Left lung (tissue), 14 donors: ENCODE measurements at places on chromosomes 7 and 10.

- DNase-seq: peak; percentile 34
- H3K4me1 ChIP-seq: peaks cover 18% of the 10 kb centered on the region
- H3K27ac ChIP-seq: no peak overlapping the region
- no peak overlapping the region for H3K4me3 ChIP-seq
- H3K27me3 ChIP-seq: no peaks in the 10 kb centered on the region
Observed at GRCh38 chr10:49167425-49168170, 20.6 kb downstream of the TMEM273 start.

GRCh38 chr7:19390795-19391194 is 245.6 kb upstream of the FERD3L start:
- H3K4me1 ChIP-seq: no peaks in the 10 kb centered on the region
- DNase-seq: no peak
- no peaks in the 10 kb centered on the region for H3K36me3 ChIP-seq
- H3K27ac ChIP-seq: no peak overlapping the region

DNA sequence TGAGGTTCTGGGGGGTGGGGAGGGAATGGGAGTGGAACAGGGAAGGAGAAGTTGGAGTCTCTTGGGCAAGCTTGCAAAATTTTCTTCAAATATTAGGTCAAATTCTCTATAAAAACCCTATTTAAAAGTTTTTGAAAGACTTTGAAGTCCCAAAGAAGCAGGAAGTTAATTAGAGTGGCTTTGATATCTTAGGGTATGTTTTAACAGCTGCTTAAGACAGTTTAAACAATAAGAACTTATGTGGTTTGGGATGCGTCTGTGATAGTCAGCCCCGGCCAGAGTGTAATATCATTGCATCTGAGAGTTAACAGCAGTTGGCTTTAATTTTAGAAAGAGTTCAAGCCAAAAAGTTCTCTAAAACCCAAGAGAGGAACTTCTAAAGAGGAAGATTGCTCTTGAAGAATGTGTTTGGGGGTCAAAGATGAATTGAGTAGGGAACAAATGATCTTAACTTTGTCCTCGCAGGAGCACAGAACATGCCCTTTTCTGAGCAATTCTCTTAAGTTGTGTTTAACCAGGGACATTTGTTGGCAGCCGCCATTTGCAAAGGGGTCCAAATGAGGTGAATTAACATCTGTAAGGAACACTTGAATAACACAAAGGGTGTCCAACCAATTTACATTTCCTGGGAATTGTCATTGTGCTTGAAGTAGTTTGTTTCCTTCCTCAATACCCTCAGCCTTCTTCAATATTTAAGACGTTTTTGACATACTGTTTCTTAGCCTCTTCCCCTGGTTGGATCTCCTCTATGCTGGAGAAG is 182.4 kb downstream of the PTEN start:
- DNase-seq: no peak
- H3K4me3 ChIP-seq: no peak overlapping the region
- peaks cover 46% of the 10 kb centered on the region for H3K4me1 ChIP-seq
- peak overlapping the region; percentile 62 for H3K27ac ChIP-seq

DNA sequence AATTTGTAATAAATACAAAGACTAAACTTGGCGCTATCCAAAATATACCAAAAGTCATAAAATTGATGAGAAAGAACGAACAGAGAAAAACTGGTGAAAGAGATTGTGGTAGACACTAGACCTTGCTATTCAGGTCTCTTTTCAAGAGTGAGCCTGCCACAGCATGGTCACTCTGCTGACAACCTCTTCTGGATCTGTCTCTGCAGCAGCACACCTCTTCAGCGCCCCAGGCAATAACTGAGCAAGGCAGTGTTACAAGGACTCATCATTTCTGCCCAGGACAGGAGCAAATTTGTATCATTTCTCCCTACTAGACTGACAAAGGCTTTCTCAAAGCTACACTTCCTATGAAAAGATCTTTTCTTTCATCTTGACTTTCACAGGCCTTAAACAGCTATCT is 976.0 kb downstream of the DNAJB9 start:
- H3K27ac ChIP-seq: no peak overlapping the region
- no peaks in the 10 kb centered on the region for H3K27me3 ChIP-seq
- H3K4me1 ChIP-seq: no peaks in the 10 kb centered on the region
- no peaks in the 10 kb centered on the region for H3K36me3 ChIP-seq
- DNase-seq: no peak

DNA sequence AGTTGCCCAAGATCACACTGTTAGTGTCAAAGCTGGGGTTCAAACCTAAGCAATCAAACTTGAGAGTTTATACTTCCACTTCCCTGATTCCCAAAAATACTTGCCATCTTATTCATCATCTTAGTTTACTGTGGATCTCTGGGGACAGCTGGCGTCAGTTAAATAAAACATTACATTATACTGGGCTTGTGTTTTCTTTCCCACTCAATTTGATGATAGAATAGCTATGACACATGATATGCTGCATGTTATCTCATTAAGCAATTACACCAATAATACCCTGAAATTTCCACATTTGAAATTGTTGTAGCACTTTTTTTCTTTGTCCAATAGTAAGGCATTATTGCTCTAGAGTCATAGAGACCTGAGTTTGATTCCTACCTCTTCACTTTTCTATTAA is 62.9 kb upstream of the MXI1 start:
- H3K27me3 ChIP-seq: no peaks in the 10 kb centered on the region
- H3K4me3 ChIP-seq: no peak overlapping the region
- no peaks in the 10 kb centered on the region for H3K36me3 ChIP-seq
- no peak for DNase-seq

DNA sequence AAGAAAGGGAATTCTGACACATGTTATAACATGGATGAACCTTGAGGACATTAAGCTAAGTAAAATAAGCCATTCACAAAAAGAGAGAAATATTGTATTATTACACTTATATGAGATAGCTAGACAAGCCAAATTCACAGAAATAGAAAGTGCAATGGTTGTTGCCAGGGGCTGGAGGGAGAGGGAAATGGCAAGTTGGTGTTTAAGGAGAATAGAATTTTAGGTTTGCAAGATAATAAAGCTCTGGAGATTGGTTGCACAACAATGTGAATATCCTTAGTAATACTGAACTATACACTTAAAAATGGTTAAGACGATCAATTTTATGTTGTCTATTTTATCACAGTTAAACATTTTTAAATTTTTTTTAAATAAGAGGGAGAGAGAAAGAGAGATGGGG is 25.0 kb upstream of the ADD3 start:
- H3K27ac ChIP-seq: peak overlapping the region; percentile 46
- H3K4me3 ChIP-seq: no peak overlapping the region
- H3K4me1 ChIP-seq: peaks cover 5% of the 10 kb centered on the region
- H3K27me3 ChIP-seq: no peaks in the 10 kb centered on the region
